ENCODE measurements at places on chromosomes 5 and 9. TPM values are rescaled to one million over a fixed set of nuclear protein-coding genes. Genes with fewer than 3 reads are reported as not detected.

The SPINK1 gene
- total RNA-seq, result not detected

The SRD5A1 gene
- total RNA-seq, result 2.1 TPM

DNA sequence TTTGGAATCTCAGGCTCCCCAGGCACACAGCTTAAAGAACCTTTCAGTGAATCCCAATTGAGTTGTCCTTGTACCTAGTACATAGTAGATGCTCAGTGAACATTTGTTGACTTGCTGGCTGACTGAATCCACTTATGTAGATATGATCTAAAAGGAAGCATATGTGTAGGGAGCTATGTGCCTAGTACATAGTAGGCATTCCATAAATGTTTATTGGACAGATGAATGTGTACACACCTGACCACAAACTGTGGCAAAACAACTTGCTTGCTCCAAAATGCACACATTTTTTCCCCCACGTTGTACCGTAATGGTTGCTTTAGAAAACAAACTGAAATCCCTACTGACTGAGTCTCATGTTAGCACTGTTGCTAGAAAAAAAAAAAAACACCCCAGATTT lies 80.2 kb upstream of the IL12B start:
- DNase-seq, result no peak

- DNase-seq, result no peak
Measured at GRCh38 chr5:55720188-55720703, 8.1 kb upstream of the SLC38A9 start.

GRCh38 chr5:63128018-63128417 lies 549.4 kb downstream of the LRRC70 start:
- no peak for DNase-seq

GRCh38 chr5:157959370-157959769 lies 100.4 kb upstream of the CLINT1 start:
- DNase-seq, result no peak

DNA sequence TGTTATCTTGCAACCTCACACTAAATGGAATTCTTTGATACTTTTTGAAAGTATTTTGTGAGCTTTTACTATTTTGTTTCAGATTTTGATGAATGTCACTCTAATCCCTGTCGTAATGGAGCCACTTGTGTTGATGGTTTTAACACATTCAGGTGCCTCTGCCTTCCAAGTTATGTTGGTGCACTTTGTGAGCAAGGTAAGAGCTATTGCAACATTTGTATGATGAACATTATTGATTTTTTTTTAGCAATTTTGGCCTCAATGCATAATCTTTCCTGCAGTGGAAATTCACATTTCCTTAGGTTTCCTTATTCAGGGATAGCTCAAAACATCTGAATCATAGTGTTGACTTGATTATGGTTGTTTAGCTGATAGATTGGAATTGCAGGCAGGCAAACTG lies 76.3 kb downstream of the VCAN start:
- DNase-seq, result no peak

The SV2C gene
- total RNA-seq, result not detected

DNA sequence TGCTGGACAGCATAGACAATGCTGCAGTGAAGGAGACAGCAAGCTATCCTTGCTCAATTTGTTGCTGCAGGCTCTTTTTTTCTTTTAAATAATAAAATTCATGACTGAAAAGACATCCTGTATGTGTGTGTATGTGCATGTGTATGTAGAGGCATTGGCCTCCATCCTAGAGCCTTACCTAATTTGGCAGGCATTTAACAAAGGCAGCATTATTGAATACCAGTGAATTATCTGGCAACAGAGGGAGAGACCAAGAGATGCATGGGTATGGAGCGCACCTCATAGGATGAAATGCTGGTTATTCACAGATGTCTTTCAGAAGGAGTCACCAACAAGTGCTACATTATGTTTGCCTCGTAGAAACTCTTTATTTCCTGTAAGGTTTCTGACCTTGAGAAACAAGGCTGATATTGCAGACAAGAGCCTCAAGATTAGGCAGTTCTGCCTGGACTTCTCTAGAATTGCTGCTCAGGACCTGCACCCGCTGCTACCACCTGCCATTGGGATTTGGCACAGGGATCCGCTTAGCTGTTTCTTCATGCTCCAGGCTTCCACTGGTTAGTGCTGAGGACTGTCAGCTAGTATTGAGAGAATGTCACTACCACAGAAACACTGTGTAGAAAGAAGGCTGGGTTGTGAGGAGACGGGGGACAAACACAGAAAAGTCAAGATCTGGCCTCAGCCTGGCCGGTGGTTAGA lies 247.7 kb upstream of the RFX3 start:
- DNase-seq, result no peak

- no peak for DNase-seq
Measured at GRCh38 chr9:123509646-123510045, 153.6 kb downstream of the CRB2 start.

The IL9 gene
- total RNA-seq, result not detected

GRCh38 chr9:6759185-6759977 lies 1.6 kb downstream of the KDM4C start:
- no peak for DNase-seq

The PAIP1 gene
- 120 TPM for total RNA-seq
